ENCODE measurements at places on chromosomes 16 and 17.

DNA sequence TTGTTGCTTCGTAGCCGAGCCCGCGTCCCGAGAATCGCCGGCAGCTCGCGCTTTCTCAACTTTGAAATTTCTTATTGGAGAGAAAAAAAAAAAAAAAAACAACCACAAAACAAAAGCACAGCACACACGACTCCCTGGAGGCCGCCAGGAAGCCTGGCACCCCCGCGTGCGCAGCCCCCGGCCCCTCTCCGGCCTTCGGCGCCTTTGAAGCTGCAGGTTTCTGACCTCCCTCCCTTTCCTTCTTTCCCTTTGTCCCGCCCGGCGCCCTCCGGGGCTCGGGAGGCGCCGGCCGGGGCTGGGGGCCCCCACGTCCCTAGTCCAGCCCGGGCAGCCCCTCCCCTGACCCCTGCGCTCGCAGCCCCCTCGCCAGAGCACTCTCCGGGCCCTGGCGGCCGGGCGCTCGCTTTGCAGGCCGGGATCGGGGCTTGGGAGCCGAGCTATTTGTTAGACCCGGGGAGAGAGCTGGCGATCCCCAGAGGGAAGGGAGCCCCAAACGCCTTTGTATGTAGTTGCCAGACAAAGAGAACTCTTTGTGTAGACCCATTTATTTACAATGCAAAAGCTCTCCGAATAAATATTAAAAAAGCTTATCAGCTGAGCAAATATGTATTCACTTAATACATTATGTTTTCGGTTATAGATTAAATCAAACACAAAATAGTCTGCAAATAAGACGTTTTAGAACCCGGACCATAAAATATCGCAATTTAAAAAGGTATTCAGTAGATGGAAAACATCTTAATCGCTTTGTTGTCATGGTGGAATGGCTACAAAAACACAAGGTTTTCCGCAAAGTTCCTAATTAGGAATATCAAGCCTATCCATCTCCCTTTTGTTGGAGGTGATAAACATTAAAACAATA lies 2.3 kb downstream of the BAHCC1 start:
- peaks cover 37% of the 10 kb centered on the region for H3K4me1 ChIP-seq
- H3K4me3 ChIP-seq: peak overlapping the region; percentile 3
- H3K27me3 ChIP-seq: peaks cover 69% of the 10 kb centered on the region
- no peaks in the 10 kb centered on the region for H3K36me3 ChIP-seq
- no peak for DNase-seq
- H3K27ac ChIP-seq: peak overlapping the region; percentile 52

- no peaks in the 10 kb centered on the region for H3K36me3 ChIP-seq
- DNase-seq: no peak
- no peak overlapping the region for H3K27ac ChIP-seq
- H3K27me3 ChIP-seq: no peaks in the 10 kb centered on the region
- H3K4me1 ChIP-seq: no peaks in the 10 kb centered on the region
These were observed 123.1 kb downstream of the CA10 start for GRCh38 chr17:52035336-52035915.

- H3K27me3 ChIP-seq: no peaks in the 10 kb centered on the region
- H3K4me3 ChIP-seq: no peak overlapping the region
- H3K4me1 ChIP-seq: peaks cover 56% of the 10 kb centered on the region
- no peak for DNase-seq
- peaks cover 35% of the 10 kb centered on the region for H3K36me3 ChIP-seq
These were observed 3.9 kb downstream of the ZNF319 start for GRCh38 chr16:57996406-57997175.

- H3K36me3 ChIP-seq: peaks cover 53% of the 10 kb centered on the region
- peak overlapping the region; percentile 99 for H3K27ac ChIP-seq
- H3K27me3 ChIP-seq: no peaks in the 10 kb centered on the region
- H3K4me3 ChIP-seq: peak overlapping the region; percentile 99
- peak; percentile 41 for DNase-seq
These were observed 1.4 kb downstream of the NFAT5 start for GRCh38 chr16:69566981-69567680.

- no peak for DNase-seq
- H3K27me3 ChIP-seq: no peaks in the 10 kb centered on the region
- no peak overlapping the region for H3K4me3 ChIP-seq
- peaks cover 62% of the 10 kb centered on the region for H3K36me3 ChIP-seq
- H3K27ac ChIP-seq: no peak overlapping the region
These were observed 19.1 kb downstream of the FAM83G start for GRCh38 chr17:18985475-18985874.
